Right ventricle myocardium inferior (tissue), 1 donor: ENCODE measurements at places on chromosomes 6 and 20. TPM values are rescaled to one million over a fixed set of nuclear protein-coding genes. Genes with fewer than 3 reads are reported as not detected.

F13A1 gene
- total RNA-seq = 188 TPM

AGPAT4 gene
- total RNA-seq = 2.4 TPM

KCNG1 gene
- 0.32 TPM for total RNA-seq

TMEM244 gene
- not detected for total RNA-seq

CALHM4 gene
- total RNA-seq = not detected

GSTA1 gene
- not detected for total RNA-seq

RALY gene
- 102 TPM for total RNA-seq

CGA gene
- 0.49 TPM for total RNA-seq

NHLRC1 gene
- 1.2 TPM for total RNA-seq

SIRPB2 gene
- total RNA-seq = 4.0 TPM

TPMT gene
- total RNA-seq = 12.0 TPM

TNFRSF6B gene
- 1.0 TPM for total RNA-seq

SPAG4 gene
- total RNA-seq = 1.6 TPM

ANKS1A gene
- total RNA-seq = 26.8 TPM

PDE7B gene
- total RNA-seq = 18.7 TPM

DNA sequence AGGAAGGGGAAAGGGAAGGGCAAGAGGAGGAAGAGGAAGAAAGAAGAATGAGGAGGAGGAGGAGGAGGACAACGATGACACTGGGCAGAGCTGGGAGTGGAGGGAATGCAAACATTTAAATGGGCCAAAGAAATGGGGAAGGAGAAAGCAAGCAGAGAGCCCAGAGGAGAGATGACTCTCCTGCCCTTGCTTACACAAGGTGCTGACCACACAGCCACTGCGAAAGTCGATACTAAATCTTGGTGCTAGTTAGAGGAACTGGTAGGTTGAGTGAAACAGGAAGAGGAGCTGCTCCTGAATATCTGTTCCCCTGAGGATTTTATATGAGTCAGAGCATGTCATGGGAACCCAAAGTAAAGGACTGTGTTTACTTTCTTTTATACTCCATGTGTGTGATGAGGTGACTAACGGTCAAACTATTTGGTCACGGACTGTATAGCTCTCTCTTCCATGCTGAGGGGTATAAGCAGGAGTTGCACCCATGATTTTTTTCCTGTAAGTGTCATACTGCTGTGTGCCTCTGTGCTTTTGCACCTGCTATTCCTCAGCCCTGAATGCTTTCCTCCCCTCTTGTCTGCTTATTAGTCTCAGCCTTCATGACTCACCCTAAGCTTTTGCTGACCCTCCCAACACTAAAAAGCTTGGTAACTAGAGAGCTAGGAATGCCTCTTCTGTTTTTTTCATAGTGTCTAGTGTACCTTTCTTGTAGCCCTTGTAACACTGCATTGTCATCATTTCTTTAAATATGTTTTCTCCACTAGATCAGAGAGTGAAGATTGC is 9.5 kb upstream of the PAQR8 start:
- no peak for DNase-seq

- no peak for DNase-seq
These were observed 71.7 kb upstream of the MAP3K4 start for GRCh38 chr6:160919723-160920440.

DNA sequence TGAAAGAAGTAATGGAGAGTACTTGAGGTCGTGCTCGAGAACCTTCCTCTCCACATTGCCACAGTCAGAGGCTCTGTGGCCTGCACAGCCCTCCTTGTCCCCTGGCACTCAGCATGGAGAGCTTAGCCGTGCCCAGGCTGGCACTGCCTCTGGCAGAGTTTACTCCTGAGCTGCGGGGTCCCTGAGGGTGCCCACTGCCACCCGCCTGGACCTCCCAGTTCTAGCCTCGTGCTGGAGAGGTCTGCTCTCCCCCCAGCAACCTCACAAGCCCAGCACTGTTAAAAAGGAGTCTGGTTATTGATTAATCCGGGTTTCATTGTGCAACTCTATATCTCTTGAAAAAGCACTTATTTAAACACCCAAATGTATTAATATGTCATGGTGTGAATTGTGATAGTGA is 226.8 kb downstream of the TMEM242 start:
- no peak for DNase-seq

- no peak for DNase-seq
These were observed 76.7 kb downstream of the PSMB1 start for GRCh38 chr6:170476360-170476759.

GRCh38 chr20:39967806-39968205 is 721.2 kb downstream of the MAFB start:
- no peak for DNase-seq

GRCh38 chr20:40726776-40727175 is 37.7 kb upstream of the MAFB start:
- no peak for DNase-seq

DNA sequence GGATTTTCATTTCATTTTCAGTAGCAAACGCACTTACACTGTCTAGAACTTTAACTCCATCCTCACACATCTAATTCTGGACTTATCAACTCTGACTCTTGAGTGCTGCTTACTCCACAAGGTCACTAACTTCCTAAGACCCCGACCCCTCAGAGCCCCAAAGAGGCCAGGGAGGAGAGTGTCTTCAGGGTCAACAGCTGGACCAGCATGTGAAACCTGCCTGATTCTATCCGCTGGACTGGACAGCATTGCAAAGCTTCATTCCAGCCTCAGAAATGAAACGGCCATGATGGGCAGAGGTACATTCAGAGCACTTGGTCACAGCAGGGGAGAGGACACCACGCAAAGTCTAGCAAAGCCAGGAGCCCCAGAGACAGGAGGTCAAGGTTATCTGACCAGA is 9.1 kb downstream of the RNASET2 start:
- no peak for DNase-seq

DNA sequence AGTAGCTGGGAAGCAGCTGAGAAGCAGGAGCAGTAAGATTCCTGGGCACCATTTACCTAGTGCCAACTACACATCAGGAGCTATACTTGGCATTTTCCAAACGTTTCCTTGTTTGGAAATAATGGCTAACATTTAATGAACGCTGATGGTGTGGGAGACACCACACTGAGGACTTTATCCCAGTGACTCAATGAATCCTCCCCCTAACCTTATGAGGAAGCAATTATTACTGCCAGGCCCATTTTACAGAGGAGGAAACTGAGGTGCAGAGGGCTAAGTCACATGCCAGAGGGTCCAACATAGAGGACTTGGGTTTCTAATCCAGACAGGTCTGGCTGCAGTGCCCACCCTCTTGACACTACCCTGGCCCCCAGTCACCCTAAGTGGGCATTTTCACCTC is 6.1 kb downstream of the PTGIS start:
- no peak for DNase-seq

- DNase-seq = no peak
These were observed 4.0 kb downstream of the MAP3K5 start for GRCh38 chr6:136788069-136788902.

DNA sequence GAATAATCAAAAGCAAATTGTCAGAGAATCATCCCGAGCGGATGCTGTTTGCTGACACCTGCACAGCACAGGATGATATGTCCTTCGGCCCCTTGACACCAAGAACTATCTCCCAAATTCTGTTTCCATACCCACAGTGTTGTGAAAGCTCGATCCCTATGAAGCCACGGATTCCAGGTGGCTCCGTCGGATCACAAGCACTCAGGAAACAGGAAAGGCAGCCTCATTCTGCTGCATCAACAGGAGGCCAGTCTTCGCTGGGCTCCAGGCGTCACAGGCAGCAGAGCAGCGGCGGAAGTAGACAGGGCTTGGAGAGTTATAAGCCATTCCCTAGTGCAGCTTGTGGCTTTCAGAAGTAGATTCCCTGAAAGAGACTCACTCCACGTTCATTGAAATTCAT is 342.3 kb downstream of the C6orf118 start:
- no peak for DNase-seq

GRCh38 chr6:165746331-165746730 is 83.3 kb upstream of the PDE10A start:
- no peak for DNase-seq

GRCh38 chr6:150631283-150631983 is 31.7 kb downstream of the PLEKHG1 start:
- no peak for DNase-seq

- no peak for DNase-seq
These were observed 60.1 kb downstream of the ZNF831 start for GRCh38 chr20:59223750-59224149.

DNA sequence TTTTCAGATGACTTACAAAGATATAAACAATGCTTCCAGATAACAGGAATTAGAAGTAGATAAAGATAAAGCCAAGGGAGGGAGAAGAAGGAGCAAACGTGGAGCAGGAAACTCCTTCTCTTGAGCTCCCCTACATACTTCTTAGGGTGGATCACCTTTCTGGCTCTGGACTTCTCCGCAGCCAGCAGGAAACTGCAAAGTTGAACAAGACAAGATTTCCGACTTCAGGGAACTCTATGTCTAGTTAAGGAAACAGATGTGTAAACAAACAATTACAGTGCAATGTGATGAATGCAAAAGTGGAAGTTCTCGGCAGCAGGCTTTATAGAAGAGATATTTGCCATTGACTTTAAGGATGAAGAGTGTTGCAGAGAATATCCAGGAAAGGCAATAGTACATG is 134.0 kb upstream of the MARCKS start:
- DNase-seq = no peak

GRCh38 chr6:162539321-162539720 is 188.2 kb downstream of the PRKN start:
- no peak for DNase-seq

GRCh38 chr6:146620655-146621054 is 21.9 kb downstream of the ADGB start:
- no peak for DNase-seq

DNA sequence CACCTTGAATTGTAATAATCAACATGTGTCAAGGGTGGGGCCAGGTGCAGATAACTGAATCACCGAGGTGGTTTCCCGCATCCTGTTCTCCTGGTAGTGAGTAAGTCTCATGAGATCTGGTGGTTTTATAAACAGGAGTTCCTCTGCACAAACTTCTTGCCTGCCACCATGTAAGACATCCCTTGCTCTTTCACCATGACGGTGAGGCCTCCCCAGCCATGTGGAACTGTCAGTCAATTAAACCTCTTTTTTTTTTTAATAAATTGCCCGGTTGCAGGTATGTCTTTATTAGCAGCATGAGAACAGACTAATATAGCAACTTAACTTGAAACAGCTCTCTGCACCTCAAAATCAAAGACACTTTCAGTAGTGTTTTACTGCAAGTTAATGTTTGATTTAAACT is 121.6 kb downstream of the OGFRL1 start:
- DNase-seq = no peak

DNA sequence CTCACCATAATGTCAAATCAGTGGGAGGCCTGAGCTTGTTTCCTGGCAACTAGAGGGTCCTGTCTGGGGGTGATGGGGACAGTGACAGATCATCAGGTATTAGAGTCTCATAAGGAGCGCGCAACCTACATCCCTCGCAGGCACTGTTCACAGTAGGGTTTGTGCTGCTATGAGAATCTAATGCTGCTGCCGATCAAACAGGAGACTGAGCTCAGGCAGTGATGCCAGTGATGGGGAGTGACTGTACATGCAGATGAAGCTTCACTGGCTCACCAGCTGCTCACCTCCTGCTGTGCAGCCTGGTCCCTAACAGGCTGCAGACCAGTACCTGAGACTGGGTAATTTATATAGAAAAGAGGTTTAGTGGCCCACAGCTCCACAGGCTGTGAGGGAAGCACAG is 147.3 kb downstream of the TTLL2 start:
- DNase-seq = no peak

- DNase-seq = no peak
These were observed 48.7 kb upstream of the TAB2 start for GRCh38 chr6:149268768-149269167.

DNA sequence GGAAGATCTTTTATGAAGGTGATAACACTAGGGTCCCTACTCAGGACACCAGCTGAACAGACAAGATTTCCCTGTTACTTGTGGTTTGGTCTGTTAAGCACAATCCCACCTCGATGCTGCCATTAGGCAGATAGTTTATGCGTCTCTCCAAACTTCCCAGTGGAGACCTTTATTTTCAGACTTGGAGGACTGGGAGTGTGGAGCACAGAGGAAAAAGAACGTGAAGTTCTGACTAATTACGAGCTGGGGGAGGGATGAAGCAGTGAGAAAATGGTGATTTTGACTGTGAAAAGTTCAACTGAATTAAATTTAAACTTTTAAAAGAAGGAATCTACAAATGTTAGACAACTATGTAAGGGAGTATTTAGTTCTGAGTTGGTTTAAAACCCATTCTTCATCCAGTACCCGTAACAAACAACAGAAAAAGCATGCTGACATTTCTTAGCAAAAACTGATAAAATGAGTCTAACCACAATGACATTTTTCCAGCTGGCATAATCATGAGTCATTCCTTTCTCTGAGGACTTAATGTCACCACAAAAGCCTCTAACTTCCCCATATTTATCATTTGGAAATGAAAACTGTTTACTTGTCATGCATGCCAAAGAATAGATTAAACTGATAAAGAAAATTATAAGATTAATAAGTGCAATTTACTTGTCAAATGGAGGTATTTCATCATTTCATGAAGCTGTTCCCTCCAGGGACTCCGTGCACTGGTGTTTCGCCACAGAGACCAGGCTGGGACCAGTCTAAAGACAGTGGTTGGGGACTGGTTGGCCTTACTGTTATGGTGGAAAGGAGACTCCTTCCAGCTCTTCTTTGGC is 113.3 kb upstream of the SSTR4 start:
- no peak for DNase-seq

DNA sequence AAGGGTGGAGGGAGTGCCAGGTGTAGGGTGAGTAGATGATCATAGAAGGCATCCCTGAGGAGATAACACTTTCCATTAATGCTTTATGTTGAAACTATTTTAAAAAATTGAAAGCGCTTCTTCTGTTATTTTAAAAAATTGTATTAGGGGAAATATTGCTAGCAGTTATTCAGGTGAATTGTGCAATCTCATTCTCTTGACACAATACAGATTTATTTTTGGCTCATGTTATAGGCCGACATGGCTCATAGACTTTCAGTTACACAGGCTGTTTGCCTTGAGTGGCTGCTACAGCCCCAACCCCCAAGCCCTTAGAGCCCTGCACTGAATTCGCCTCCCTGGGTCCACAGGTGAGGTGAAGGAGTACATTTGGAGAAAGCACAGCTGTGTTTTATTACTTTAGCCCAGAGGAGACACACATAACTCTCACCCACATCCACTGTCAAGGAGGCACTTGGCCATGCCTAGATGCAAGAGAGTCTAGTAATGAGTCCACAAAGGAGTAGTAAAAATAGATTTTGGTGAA is 228.2 kb downstream of the RFPL4B start:
- DNase-seq = no peak

DNA sequence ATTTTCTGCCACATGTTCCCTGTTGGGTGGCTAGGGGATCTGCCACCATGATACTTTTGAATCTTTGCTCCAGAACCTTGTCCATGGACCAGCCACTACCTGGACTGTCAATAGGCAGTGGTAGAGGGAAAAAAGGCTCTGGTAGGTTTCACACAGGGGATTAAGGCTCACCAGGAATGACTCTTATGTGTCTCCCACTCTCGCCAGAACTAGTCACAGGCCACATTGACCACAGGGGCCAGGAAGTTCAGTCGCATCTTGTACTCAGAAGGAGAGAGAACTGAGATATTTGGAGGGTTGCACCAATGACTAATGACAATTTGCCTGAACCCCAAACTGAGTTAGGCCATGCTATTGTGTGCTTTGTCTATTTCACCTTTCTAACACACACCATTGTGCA is 23.6 kb upstream of the APCDD1L start:
- no peak for DNase-seq
